AG04450 (cell line): ENCODE measurements at places on chromosomes 2 and 18. TPM values are rescaled to one million over a fixed set of nuclear protein-coding genes. Genes with fewer than 3 reads are reported as not detected.

DNA sequence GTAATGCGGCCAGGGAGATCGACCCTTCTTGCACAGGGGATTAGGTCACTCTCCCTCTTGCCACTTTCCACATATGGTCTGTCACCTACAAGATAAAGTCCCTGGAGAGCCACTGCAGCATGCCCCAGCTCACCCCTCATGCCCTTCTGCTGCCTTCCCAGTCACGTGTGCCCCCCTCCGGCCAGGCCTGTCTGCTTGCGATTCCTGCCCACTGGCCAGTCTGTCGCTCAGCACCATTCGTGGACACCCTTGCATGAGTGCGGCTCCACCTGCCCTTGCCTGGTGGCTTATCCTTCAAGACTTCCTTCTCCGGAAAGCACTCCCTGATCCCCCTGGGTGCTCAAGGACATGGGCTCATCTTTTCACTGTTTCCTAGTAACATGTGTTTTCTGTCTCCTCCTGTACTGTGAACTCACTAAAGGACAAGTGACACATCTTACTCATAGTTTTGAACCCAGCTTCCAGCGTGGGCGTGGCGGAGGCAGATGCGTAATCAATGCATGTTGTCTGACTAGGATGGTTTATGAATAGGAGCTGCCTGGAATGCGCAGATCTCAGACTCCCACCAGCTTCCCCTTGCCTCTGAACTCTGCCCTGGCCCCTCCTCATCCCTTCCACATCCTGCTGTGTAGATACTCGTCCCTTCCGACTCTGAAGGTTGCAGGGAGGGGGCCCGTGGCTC is 7.8 kb upstream of the NT5DC4 start:
- no peak for DNase-seq

The OXER1 gene
- 0.27 and 0.37 TPM in 2 replicates for polyA plus RNA-seq

DNA sequence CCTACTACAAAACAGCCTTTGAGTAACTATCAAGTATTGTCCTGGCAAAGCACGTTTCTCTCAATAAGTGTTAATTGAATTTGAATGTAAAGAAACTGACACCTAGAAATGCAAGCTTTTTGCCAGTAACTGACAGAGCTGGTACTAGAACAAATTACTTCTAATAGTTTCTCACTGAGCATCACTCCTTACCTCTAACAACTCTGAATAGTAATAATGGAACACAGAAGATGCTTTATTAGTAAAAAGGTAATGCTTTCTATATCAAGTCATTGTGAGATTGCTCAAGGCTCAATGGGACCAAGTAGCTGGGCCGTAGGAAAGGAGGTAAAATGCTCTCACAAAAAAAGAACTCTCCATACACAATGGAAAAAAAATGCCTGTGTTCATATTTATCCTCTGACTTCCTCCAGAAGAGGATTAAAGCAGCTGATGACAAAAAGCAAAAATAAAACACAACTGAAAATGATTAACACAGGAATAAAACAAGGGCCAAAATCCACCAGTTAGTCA is 11.8 kb downstream of the RASGRP3 start:
- no peak for DNase-seq

GRCh38 chr2:237199577-237199976 is 113.9 kb downstream of the COPS8 start:
- no peak for DNase-seq

- DNase-seq = no peak
Measured at GRCh38 chr2:122249673-122250072, 494.2 kb downstream of the TSN start.

The TNFAIP6 gene
- polyA plus RNA-seq = 16.6 and 24.6 TPM in 2 replicates

GRCh38 chr2:239096676-239097427 is 249.0 kb downstream of the TWIST2 start:
- no peak for DNase-seq

GRCh38 chr2:196468394-196468793 is 171.1 kb upstream of the CCDC150 start:
- DNase-seq = no peak

GRCh38 chr2:12605936-12606335 is 110.8 kb upstream of the TRIB2 start:
- no peak for DNase-seq

- peak; percentile 70 for DNase-seq
Measured at GRCh38 chr2:132923787-132924186, 253.8 kb upstream of the LYPD1 start.

- peak; percentile 8 for DNase-seq
Measured at GRCh38 chr18:58178511-58178910, 134.5 kb downstream of the NEDD4L start.

The NEUROD1 gene
- polyA plus RNA-seq = not detected in 2 replicates

DNA sequence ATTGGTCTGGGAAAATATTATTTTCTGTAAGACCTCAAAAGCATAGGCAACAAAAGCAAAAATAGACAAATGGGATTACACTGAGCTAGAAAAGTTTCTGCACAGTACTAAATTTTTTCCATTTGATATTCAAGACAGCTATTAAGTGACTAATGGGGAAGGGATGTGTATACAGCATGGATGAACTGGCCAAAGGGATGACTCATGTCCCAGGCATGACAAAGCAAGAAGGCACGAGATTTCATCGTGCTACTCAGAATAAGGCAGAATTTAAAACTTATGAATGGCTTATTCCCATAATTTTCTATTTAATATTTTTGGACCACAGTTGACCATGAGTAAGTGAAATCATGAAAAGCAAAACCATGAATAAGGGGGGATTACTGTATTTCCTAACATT is 1250.1 kb upstream of the GYPC start:
- DNase-seq = peak; percentile 86

DNA sequence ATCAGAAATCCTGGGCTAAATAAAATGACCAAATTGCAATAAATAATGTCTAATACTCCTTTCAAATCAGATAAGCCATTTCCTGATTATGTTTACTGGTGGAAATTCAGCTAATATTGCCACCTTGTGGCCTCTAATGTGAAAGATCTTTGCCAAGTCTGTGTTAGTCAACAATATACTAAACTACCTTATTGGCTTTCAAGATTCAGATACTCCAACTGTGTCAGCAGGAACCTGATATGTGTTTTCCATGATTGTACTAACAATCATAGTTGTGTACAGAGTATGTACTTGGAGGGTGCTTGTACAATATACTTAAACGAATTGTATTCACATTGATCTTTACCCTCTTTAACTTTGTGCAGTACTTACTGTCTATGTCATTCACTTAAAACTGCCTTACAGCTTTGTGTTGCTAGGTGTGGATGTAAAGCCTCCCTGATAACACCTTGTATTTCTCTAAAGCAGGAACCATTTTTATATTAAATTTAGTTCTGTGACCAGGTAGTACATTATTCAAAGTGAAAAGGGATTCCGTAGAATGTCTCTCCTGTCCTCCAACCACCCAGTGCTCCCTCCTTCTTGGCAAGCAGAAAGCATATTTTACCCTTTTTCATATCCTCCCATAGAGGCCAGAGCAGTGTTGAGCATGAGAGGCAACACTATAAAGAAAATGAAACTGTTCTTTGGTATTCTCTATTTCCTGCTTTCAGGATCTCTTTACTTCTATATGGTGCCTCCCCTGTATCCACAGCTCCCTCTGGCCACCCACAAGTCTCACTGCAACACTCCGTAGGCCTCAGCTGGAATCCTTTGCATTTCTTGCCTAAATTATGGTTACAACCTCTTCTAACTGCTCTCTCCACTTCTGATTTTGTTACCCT is 75.2 kb upstream of the C2orf15 start:
- DNase-seq = peak; percentile 45

- DNase-seq = no peak
Measured at GRCh38 chr2:210195101-210195852, 24.1 kb upstream of the KANSL1L start.

- DNase-seq = no peak
Measured at GRCh38 chr2:193566276-193566675, 1371.5 kb upstream of the TMEFF2 start.

The BOLL gene
- polyA plus RNA-seq = not detected in 2 replicates

The EVX2 gene
- not detected in 2 replicates for polyA plus RNA-seq

DNA sequence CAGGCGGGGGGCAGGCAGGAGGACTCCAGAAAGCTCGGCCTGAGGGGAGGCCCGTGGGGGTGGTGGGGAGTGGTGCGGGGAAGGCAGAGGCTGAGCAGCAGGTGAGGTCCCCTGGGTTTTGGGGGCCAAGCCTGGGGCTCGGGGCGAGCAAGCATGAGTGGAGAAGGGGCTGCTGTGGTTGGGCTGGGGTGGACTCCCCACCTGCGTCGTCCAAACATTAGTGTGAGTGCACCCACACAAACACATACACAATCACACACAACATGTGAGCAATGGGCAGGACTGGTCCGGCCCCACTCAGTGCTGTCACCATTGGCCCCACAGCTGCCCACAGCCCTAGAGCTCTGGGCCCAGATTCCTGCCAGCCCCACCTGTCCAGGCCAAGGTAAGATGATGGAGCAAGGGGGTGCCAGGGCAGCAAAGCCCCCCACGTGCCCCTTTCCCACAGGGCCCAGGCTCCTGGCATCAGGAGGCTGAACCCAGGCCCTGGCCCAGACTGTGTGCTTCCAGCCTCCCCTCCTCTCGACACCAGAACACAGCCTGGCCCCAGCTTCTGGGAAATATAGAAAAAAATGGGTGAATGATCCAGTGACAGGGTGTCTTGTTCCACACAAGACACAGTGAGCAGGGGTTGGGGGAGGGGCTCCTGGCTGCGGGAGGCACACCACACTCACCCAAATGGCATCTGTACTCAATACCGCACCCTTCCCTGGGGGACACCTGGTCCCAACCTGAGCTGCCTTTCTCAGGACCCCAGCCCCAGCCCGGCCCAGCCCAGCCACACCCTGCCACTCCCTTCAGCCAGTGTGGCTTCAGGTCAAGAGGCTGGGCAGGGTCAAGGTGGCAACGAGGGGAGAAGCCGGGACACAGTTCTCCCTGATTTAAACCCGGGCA is 463 bp upstream of the ALPP start:
- DNase-seq = no peak

DNA sequence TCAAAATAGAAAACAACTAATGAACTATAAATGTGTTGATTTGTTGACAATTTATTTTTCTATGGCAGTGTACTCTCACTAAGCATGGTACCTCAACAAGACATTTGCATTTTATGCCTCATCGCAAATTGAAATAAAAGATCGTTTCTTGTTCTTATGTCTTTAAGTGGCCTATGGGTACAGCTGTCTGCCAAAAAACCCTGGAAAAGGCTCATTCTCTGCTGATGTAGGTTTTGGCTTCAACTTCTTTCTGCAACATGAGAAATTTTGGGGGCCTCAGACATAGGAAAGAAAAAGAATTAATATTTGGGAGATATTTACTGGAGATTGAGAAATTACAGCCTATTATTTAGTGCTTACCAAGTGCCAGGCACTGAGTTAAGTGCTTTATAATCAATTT is 205.1 kb upstream of the DPP10 start:
- DNase-seq = no peak

GRCh38 chr2:26018184-26019055 is 15.5 kb upstream of the RAB10 start:
- peak; percentile 59 for DNase-seq

The WDFY1 gene
- polyA plus RNA-seq = 67.8 and 74.8 TPM in 2 replicates

GRCh38 chr2:132581991-132582738 is 87.8 kb downstream of the LYPD1 start:
- peak; percentile 29 for DNase-seq

- DNase-seq = no peak
Measured at GRCh38 chr2:13106302-13106701, 389.6 kb downstream of the TRIB2 start.

DNA sequence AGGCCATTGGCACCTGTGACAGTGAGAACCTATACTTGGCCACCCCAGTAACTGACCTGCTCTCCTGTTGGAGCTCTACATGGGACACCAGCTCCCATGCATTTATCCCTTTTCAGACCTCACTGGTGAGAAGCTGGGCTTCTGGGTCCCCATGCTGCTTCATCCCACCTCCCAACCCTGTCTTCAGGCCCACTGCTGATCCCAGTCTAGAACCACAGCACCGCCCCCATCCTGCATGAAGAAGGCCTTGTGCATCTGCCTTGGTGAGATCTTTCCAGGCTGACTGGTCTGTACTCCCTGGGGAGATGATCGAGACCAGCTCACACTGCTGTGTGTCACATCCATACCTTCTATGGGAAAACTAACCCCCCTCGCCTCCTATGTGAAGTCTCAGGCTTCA is 22.7 kb downstream of the TTC32 start:
- no peak for DNase-seq

DNA sequence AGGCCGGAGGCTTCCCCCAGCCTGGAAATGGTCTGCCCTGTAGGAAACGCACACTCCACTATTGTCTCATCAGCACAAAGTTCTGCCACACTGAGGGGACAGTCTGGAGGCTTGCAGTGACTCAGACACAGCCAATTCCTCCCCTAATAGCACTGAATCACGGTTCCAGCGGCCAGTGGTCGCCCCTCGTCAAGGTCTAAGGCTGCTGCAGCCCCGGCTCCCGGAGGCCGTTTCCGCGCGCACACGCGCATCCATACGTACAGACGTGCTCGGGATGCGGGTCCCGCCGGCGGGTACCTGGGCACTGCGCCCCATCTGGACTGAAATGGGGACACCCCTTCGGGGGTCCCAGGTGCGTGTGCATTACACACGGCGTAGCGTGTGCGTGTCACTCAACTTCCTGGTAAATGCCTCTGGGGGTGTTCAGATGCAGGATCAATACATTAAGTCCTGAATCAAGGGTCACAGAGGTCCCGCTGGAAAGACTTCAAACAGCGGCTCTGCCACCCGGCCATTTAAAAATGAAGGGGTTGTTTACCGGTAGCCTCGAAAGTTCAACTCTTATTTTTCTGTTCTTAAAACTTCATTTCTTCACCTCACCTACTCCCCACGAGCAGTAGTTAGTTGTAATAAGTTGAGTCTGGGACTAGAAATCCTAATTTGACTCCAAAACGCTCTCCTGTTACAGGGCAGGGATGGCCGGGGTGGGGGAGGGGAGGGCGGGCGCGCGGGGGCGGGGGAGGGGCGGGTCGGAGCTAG is 572 bp upstream of the ZNF516 start:
- DNase-seq = no peak

DNA sequence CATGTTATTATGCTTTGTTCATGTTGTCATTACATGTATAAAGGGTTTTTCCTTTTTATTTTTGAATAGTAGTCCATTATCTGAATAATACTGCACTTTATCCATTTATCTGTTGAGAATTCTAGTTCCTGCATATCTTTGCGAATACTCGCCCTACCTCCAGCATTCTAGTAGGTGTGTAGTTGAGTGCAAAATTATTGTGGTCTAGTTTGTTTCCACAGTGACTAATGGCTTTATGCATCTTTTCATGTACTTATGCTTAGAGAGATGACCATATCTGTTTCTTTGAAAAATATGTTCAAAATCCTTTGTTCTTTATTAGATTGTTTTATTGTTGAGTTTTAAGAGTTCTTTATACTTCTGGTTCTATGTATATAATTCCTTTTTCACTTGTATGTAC is 48.8 kb downstream of the EIF5B start:
- no peak for DNase-seq

- no peak for DNase-seq
Measured at GRCh38 chr2:892892-893291, 57.8 kb upstream of the SNTG2 start.

- no peak for DNase-seq
Measured at GRCh38 chr2:239079671-239080294, 231.9 kb downstream of the TWIST2 start.

The AGXT gene
- not detected in 2 replicates for polyA plus RNA-seq

- no peak for DNase-seq
Measured at GRCh38 chr2:100142393-100142792, at the start of gene AFF3. AFF3 (minus strand) TSS chr2:100142590; CDS start chr2:100104454, 38,136 bp downstream.
